GM18507 (cell line): ENCODE measurements at places on chromosomes 7 and 10.

- DNase-seq = no peak
Measured at GRCh38 chr10:132350946-132351345, 19.0 kb downstream of the LRRC27 start.

DNA sequence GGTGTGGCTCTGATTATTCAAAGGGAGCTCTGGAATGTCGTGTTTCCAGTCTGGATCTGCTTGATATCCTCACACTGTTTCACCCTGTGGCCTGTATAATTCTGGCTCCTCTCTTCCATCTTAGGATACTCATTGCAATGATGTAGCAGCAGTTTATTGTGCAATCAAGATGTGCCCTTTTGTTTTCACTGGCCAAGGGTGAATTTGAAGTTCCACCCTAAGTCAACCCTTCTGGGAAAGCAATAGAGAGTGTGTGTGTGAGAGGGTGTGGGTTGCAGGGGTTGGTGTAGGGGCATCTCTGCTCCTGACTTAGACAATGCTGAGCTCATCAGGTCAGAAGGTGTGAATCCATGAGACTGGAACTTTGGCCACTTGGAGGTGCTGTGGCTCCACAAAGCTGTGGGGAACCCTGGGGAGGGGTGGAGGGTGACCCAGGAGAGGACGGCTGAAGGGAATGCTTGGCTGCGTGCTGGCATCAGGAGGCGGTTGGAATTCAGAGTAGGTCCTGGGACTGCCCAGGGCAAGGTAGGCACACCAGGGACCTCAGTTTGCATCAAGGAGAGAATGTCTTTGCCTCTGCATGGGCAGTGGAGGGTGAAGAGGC lies 118.0 kb upstream of the PRSS58 start:
- DNase-seq = no peak

DNA sequence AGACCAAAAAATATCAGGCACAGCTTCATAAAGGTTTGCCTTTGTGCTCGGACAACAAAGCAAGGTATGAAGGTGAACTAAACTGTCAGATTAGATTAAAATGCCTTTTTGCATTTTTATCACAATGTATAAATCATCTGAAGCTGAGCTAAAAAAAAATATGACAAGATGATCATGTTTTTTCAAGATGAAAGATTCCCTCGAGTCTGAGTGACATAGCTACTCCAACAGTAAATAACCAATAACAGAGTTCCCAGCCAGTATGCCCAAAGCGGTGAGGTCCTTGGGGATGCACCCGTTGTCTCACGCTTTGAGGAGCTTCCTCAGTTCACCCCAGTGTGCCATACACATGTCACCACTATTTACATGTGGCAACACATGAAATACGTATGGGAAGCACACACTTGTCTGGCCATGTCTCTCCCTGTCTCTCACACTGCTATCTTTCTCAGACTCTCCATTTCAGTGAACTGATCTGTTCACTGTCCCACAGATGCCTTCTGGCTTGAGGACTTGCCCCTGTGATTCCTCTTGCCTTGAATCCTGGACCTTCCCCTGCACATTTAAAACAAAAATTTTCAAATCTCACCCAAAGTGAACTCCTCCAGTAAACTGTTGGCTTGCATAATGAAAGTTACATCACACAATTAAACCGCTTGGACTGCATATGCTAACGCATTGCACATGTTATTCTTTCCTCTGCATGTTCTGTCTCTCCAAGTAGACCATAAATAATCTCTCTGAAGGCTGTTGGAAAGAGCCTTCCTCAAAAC lies 2.6 kb upstream of the PIK3CG start:
- DNase-seq = no peak

GRCh38 chr7:64887756-64888508 lies 15.1 kb upstream of the ZNF273 start:
- DNase-seq = no peak

DNA sequence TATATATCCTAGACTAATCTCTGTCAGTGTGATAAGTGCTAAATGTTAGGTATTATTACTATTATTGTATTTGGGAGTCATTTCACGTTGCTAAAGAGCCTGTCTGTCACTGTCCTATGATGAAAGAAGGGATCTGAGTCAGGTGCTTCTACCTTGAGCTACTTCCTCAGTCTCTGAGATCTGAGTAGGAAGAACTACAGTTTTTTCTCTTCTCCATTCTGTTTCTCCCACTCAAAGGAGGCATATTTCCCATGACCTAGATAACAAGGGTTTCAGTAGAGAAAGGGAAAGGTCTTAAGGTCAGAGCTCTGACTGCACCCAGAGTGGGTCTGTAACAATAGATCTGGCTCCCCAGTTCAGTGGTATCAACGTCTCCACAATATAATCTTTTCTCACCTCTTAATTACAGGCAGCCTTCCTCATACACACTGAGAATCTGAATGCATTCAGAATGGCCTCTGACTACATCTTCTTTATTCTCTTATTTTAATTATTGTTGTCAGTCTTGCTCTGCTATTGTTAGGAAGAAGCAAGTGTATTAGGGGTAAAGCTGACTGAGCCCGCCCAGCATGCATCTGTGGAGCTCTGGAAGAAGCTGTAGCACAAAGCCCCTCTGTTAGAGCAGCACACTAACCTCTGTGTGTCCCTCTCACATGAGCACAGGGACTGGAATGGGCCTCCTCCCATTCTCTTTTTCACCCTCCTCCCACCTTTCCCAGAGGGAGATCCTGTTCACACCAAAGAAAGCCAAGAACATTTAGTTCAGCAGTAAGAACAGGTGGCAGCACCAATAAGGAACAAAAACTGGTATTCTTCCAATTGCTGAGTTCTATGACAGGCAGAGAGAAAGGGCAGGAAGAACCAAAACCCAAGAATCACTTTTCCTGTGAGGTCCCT lies 38.1 kb downstream of the USP54 start:
- no peak for DNase-seq

DNA sequence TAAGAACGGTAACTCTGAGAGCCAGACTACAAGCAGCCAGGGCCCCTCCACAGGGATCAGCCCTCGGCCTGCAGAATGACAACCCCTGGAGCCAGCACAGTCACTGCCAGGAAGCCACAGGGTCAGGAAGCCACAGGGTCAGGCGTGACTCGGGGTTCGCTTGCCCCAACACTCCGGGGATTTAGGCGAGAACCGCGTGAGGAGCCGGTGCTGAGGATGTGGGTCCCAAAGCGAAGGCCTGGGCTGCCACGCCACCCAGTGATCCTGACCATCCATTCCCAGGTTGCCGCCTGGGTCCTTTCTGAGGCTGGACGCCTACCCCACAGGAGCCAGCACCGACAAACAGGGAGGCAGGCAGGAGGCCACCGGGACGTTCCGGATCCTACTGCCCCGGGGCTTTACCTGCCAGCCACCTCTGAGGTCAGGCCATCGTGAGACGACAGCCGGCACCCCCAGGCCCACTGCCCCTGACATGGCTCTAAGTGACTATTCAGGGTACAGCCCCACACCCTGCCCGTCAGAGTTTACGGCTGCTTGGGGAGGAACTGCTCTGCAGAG lies 228.6 kb downstream of the ELFN1 start:
- DNase-seq = no peak

GRCh38 chr10:132915411-132915810 lies 27.0 kb downstream of the CFAP46 start:
- no peak for DNase-seq

GRCh38 chr7:30973791-30974604 lies 10.2 kb downstream of the GHRHR start:
- DNase-seq = no peak

GRCh38 chr10:110881905-110882304 lies 10.2 kb downstream of the PDCD4 start:
- DNase-seq = no peak

GRCh38 chr7:13017333-13017857 lies 330.0 kb downstream of the ARL4A start:
- no peak for DNase-seq

DNA sequence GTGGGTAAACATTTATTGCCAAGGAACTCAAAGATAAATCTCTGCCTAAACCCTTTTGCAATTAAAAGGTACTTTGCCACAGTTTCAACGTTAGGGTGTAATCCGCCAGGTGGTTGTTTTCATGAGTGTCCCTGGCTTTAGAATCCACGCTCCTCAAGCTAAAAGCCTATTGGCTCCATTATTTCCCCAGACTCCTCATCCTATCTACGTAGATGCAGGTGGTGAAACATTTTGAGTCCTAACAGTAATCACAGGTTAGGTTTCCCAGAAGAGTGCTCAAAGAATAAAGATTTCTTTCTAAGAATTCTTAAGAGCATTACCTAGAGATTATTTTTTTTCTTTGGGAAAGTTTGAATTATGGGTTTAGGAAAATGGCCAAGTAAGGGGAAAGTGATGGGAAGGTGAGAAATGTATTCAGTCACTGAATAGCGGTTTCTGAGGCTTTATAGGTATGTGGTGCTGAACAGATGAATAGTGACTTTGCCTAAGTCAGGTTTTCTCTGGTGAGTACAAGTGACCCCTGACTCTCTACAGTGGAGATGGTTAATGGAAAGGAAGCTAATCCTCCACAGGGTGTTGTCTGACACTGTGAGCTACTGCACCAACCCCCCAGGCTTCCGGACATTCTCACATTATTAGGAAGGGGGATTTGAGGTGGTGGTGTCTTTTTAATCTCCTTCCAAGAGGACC lies 60.2 kb downstream of the NRP1 start:
- DNase-seq = no peak

GRCh38 chr7:118053353-118053752 lies 130.6 kb upstream of the LSM8 start:
- no peak for DNase-seq

- DNase-seq = peak; percentile 97
Measured at GRCh38 chr10:69318106-69318866, 40.0 kb downstream of the HK1 start.

GRCh38 chr10:10786109-10787090 lies 231.3 kb upstream of the CELF2 start:
- DNase-seq = no peak

- no peak for DNase-seq
Measured at GRCh38 chr10:110399965-110400933, 95.5 kb upstream of the SMNDC1 start.

- DNase-seq = no peak
Measured at GRCh38 chr10:895324-895723, 36.2 kb downstream of the LARP4B start.

GRCh38 chr7:135672560-135673359 lies 10.4 kb downstream of the STMP1 start:
- no peak for DNase-seq

- no peak for DNase-seq
Measured at GRCh38 chr10:112098682-112099081, 84.9 kb downstream of the GPAM start.

GRCh38 chr10:15084502-15084922 lies 4.1 kb downstream of the ACBD7 start:
- no peak for DNase-seq

DNA sequence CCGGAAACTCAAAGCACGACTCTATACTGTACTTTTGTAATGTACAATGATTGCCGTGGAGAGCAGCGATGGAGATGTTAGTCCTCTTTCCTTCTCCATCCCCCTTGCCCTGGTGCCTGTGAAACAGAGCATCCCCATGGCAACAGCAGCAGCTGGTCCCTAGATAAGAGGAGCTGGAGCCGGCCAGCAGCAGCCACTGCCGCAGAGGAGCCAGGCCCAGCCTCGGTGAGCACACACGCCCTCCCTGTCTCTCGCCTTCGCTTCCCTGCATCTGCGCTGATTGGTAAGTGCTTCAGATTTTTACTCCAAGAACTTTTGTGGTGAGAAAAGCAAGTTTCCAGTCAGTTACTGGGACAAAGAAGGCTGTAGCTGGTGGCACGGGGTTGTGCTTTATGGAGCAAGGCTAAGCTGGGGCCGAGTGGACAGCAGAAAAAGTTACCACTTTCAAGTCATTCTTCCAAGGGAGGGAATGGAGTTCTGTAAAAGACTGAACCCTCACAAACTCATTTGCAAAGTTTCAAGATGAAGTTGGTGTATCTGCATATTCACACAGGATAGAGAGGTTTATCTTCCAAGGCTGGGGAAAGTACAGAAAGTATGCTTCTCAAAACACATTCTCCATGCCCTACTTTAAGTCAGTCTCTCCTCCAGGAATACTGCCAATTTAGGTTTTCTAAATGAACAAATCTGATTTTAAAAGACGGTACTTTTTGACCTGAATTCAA lies at the start of gene PPP1R17:
Gene PPP1R17, plus strand, starts transcription at position 192 of the 725 bp plus-strand sequence. CDS start 5,227 bp downstream, outside the sequence.
- DNase-seq = no peak

- DNase-seq = no peak
Measured at GRCh38 chr7:122140918-122141317, 3.1 kb downstream of the AASS start.

GRCh38 chr10:13627459-13628310 lies 40.9 kb downstream of the PRPF18 start:
- DNase-seq = no peak

- no peak for DNase-seq
Measured at GRCh38 chr10:86957471-86958115, at the start of gene MMRN2. MMRN2 (minus strand) TSS chr10:86957615; CDS start chr10:86957541, 74 bp downstream.

DNA sequence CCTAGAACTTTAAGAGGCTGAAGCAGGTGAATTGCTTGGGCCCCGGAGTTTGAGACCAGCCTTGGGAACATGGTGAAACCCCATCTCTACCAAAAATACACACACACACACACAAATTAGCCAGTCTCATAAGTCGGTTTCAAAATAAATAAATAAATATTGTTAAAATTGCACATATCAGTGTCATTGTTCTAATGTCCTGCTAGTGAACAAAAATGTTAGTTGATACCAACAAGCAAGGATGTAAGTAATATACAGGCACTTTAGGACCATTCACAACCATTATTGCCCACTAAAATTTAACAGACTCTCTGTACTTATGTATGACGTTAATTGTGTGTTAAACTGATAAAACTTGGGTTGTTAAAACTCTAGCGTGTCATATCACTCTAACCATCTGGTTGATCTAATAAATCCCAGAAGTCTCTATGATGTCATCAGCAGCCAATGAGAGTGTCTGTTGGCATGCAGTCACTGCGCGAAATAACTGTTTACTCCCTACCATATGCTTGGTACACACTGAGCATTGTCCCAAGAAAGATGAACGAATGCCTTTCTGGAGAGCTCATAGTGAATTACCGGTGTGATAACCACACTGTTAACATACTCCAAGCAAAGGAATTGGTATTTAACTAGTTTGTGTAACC lies 30.4 kb upstream of the OTUD1 start:
- no peak for DNase-seq

DNA sequence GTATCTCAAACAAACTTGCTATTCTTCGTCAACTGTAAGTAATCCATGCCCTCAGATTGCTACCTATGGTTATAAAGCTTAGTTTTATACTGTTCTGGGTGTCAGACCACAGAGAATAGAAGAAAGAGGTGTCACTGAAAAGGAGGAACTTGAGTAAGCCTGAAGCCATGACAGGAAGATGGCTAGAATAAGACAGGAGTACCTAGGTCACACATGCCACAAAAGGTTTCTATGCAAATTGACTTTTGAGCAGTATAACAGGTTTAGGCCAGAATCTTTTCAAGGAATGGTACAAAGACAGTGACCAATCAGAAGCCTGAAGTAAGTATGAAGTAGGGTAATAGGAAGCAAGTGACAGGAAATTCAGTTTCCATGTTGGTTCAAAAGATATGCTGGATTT lies 23.5 kb downstream of the FBXW4 start:
- no peak for DNase-seq

GRCh38 chr10:112793202-112793921 lies 156.7 kb upstream of the TCF7L2 start:
- no peak for DNase-seq

DNA sequence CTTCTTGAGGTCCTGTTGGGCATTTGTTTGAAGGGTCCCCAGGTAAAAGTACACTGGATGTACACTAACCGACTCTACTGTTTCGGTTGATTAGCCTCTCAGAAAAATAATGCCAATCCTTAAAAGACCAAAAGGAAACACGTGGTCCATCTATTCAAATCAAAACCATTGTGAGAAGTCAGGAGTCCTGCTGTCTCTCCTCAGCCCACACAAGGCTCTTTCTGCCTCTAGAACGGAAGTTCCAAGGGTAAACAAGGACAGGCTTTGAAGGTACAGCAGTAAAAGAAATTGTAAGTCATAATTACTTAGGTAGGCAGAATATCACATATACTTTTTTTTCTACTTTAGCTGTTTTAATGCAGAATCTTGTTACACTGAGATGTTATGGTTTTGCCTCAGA lies 71.7 kb upstream of the TPK1 start:
- peak; percentile 1 for DNase-seq
